ENCODE measurements at places on chromosomes 7 and 10.

DNA sequence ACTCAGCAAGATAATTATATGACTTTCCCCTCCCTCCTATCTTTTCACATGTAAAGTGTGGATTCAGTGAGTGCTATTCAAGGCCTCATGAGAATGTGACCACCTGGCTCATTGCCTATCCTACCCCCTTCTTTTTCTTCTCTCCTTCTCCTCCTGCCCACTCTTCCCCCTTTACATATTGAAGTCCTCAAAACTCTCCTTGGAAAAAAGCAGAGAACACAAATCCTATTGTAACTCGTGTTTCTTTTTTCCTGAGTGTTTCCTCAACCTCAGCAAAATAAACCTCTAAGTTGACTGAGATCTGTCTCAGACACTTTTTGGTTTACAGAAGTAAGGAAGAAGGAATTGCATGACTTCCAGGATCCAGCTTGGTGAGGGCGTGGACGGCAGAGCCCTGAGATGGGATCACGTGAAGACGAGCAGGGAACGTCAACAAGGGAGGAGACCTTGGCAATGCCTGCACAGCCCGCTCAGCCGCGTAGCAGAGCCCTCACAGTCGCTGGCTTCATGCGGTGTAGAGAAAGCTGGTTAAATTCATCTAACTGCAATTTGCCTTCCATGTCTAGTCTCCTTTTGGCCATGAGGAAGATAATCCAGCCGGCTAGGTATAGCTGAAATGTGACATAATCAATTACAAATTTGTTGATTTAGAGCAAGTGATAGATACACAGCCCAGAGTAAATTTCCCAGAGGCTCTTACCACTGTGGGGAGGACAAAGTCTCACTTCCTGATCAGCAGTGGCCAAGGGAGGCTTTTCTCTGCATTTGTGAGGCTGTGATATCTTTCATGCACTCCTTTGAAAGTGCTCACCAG, 75.7 kb downstream of the LYZL2 start:
- no peak for DNase-seq

GRCh38 chr7:28180031-28180363, 598 bp downstream of the JAZF1 start:
- no peak for DNase-seq

DNA sequence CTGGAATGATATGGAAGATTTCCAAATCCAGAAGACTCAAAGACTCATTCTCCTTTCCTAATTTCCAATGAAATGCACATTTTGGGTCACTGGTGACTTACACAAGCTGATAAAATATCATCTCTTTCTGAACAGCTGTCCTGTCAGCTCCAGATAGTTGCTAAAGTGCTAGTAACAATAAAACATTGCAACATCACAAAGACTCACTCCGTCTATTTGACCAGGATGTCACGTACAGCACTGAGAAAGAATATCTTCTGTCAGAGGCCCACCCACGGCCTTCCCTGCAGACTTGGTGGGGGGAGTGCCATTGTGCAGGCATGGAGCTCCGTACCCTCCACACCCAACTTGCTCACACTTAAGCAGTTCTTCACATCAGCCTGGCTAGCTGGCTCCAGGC, 78.9 kb upstream of the EGR2 start:
- DNase-seq, result no peak

- DNase-seq, result no peak
Measured at GRCh38 chr7:8363407-8364015, 69.9 kb upstream of the NXPH1 start.

GRCh38 chr10:48940958-48941357, 1.3 kb upstream of the LRRC18 start:
- no peak for DNase-seq

- no peak for DNase-seq
Measured at GRCh38 chr10:13632440-13632839, 45.7 kb downstream of the PRPF18 start.

- no peak for DNase-seq
Measured at GRCh38 chr10:36023939-36024338, 381.8 kb upstream of the FZD8 start.

DNA sequence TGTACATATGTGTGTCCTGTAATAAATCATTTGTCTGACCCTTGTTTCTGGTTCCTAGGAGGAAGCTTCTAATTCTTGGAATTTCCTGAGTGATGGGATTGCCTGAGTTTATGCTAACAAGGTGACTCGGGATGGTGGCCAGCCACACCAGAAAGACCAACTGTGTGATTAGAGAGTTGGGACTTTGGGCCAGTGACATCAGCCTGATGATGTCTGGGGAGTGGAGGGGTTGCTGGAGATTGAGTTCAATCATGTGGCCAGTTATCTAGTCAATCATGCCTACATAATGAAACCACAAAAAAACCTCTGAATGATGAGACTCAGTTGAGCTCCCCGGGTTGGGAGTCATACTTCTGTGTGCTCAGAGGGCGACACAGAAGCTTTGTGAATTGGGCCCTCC, 23.5 kb upstream of the CARD11 start:
- DNase-seq, result no peak

GRCh38 chr10:58412502-58412961, 27.3 kb downstream of the TFAM start:
- no peak for DNase-seq

DNA sequence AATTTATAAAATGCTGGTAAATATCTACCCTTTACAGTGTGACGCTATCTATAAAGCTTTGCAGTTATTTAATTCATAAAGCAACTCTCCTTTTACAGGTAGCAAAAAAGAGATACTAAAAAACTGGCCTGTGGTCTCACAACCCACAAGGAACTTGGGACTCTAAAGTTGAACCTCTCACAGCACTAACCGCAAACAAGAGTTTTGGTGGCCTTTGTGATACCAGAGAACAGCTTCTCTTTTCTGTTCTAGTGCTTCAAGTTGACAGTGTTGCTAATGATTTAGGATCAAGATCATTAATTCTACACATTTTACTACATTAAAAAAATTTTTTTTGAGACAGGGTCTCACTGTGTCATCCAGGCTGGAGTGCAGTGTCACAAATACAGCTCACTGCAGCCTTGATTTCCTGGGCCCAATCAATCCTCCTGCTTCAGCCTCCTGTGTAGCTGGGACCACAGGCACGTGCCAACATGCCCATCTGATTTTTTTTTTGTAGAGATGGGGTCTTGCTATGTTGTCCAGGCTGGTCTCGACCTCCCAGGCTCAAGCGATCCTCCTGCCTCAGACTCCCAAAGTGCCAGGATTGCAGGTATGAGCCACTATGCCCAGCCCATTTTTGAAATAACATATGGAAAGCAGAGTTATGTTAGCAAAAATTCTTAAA, 56.0 kb upstream of the ST8SIA6 start:
- no peak for DNase-seq

DNA sequence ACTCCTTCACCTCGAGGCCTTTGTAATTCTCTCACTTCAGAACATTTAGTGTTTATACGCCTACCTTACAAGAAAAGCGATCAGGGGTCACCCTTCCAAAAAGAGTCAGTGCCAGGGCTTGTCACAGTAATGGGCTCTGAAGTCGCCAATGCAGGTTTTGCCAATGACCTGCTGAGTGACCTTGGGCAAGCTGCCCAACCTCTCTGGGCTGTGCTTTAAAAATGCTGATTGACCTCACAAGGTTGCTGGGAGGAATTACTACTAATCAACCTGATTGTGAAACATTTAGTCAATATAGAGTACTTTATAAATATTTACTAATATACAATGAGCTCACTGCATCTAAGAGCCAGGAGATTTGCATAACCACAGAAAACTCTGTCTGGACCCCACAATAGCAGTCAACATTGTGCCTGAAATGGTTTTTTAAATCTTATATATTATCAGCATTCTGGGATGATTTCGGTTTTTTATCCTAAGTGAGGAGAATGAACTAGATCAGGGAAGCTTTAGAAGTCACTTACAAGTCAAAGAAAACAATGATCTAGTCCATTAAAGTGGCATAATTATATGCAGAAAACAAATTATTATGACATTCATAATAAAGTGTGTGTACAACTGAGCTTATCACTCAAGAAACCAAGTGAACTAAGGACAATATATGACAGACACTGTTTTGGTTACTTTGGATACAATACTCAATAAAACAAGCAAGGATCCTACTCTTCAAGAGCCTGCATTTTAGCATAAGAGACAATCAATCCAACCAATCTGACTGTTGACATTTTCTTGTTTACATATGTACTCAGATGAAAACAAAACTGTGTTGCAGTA, 290.5 kb downstream of the SORCS1 start:
- no peak for DNase-seq

- DNase-seq, result no peak
Measured at GRCh38 chr7:101880282-101881054, 63.0 kb downstream of the CUX1 start.

GRCh38 chr10:111873621-111874135, 309.9 kb downstream of the GPAM start:
- no peak for DNase-seq

DNA sequence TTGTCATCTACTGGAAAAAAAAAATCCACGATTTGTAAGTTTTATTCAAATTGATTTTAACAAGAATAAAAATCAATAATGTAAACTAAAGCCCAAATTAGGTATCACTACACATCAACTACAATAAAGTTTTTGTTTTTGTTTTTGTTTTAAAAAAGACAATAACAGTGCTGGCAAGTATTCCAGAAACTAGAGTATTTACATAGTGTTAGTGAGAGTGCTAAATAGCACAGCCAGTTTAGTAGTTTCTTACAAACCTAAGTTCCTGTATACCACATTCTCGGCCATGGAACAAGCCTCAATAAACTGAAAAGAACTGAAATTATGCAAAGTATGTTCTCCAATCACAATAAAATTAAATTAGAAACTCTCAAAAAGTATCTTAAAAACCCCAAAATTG, 8.1 kb downstream of the ARHGAP12 start:
- no peak for DNase-seq

DNA sequence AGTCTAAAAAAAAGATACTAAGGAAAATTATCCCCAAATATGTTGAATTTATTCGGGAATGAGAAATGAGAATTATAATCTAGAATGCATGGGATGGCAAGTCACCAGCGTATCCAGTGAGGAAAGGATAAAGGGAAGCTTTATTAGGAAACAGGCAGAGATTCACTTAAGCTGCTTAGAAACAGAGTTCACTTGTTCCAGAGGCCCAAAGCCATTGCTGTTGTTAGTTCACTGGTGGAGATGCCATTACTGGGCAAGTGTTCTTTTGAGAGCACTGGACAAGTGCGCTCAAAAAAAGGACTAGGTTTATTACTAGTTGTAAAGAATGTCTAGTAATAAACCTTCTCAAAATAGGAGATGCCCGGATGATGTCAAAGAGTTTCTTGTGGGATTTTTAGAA, 51.2 kb downstream of the MICU1 start:
- no peak for DNase-seq

DNA sequence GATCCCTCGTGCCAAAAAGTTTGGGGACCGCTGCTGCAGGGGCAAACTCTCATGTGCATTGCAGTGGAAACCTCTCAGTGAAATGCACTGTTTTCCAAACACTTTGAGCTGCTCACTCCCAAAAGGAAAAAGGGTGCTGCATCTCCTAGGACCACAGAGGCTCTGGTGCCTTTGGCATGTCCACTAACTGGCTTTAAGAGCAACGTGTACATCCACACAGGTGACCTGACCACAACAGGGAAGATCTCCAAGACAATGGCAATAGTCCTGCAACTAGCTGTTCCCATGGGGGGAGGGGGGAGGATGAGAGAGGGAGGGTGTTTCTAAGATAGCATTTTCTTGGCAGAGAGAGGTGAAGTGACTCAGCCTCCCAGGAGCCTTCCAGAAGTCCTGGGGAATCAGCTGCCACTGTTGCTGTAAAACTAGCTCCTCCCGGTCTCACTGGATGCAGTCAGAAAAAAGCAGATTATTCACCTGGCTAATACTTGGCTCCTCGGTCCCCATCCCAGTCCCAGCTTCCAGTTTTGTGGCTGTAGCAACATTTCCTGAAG, 181.7 kb downstream of the HECW1 start:
- no peak for DNase-seq

- no peak for DNase-seq
Measured at GRCh38 chr7:153930696-153931095, 121.5 kb upstream of the DPP6 start.

DNA sequence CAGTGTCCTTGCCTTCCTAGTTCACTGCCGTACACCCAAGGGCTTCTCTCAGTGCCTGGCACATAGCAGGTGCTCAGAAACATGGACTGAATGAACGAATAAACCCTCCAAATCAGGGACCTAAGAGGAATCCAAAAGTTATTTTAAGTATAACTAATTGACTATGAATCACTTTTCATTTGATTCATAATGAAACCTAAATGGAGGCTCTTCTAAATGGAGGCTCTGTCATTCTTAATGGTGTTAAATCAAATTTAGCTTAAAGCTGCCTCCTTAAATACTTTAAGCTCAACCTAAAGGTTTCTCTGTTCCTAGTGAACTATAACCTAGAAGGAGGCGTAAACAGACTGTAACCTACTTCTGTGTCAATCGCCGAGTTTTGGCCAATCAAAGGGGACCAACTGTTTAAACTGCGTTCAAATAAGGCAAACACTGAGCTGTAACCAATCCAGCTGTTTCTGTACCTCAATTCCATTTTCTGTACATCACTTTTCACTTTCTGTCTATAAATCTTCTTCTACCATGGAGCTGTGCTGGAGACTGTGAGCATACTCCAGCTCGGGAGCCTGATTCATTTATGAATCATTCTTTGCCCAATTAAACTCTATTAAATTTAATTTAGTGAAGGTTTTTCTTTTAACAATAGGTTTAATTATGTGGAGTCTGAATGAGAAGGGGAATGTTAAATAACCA, 11.0 kb downstream of the PYROXD2 start:
- no peak for DNase-seq

- no peak for DNase-seq
Measured at GRCh38 chr10:99344715-99345114, 15.6 kb downstream of the CNNM1 start.

- DNase-seq, result no peak
Measured at GRCh38 chr10:112335868-112336265, 38.0 kb upstream of the ACSL5 start.

DNA sequence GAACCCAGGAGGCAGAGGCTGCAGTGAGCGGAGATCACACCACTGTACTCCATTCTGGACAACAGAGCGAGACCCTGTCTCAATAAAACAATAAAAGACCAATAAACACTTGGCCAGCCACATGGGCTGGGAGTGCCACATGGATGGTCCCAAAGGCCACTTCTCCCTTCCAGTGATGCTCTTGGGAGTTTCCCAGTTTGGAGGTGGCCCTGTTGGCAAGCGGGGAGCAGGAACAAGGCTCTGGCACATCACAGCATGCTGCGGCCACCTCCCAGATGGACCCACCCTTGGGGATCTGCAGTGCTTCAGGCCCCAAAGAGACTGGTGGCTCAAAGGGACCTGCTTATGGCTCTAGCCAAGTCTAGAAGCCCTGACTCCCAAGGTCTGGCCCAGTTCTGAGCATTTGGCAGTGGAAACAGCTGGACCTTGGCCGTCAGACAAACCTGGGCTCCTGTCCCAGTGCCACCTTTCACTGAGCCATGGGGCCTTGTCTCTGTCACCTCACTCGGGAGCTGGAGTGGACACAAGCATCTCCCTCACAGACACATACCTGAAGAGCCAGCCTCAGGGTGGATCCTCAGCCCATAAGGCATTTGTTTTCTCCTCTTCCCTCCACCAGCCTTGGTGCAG, 91.7 kb downstream of the COL13A1 start:
- DNase-seq, result no peak
